ENCODE measurements at places on chromosomes 16 and 17. TPM values are rescaled to one million over a fixed set of nuclear protein-coding genes. Genes with fewer than 3 reads are reported as not detected.

DNA sequence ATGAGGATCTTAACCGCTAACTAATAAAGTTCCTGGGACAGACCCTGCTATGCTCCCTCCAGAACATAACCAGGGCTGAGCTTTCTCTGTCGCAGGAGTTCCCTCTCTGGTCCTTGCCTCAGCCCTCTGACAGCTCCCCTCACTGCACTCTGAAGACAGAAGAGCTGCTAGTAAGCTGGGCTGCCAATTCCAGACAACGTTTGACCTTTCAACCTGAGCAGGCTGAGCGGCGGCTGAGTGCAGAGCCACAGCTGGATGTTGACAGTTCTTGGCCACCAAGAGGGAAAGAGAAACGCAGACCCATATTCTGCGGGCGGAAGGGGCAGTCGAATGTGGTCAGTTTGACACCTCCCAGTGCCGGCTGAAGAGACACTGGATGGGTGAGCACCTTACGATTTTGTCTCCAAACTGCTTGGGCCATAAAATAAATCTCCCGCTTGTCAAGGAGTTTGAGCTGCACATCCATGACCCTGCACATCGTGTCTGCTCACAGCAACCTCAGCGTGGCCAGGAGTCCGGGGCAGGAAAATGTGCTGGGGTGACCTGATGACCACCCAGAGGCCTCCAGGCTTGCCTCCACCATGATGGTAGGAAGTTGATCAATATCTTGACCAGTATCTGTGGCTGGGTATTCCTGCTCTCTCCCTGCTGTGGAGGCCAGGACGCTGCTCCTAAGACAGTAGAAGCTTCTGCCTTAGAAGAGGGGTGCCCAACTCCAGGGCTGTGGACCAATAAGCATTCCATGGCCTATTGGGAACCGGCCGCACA lies 209.2 kb downstream of the PARN start:
- no peak for DNase-seq

The ASGR2 gene
- polyA plus RNA-seq, result 0.40 TPM

DNA sequence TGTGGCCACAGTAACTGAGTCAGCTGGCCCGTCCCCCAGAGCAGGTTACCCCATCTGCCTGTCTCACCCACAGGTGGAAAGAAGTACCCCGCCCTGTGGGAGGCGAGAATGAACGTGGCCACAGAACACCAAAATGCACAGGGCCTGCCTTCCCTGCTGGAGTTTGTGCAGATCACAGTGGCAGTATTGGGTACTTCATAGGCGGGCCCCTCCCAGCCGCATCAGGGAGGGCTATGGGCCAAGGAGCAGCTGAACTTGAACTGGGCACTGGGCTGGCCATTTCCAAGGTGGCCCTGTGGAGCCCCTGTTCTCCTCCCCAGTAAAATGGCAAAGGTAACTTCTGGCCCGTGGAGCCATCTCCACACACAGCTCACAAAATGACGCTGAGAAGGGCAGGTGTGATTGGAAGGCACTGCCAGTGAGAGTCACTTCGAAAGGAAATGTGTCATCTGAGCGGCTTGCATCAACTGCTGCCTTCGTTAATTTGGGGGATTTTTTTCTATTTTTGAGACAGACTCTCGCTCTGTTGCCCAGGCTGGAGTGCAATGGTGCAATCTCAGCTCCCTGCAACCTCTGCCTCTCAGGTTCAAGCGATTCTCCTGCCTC lies 162.9 kb downstream of the ENGASE start:
- DNase-seq, result no peak

- no peak for DNase-seq
Observed at GRCh38 chr16:76293980-76294379, 16.8 kb downstream of the CNTNAP4 start.

DNA sequence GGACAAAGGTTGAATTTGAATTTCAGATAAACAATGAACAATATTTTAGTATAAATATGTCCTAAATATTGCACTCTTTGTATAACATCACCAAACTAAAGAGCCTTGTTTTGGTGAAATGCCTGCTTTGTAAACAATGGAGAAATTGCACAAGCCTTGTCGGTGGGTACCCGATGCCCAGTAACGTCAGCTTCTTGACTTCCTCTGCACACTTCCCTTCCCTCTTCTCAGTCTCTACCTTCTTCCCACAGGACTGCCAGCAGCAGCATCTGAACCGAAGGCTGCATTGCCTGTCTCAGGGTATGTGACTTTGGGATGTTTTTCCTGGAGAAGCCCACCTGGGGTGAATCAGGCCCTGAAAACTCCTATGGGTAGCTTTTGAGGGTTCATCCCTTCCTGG lies 113.9 kb downstream of the UTP18 start:
- DNase-seq, result no peak

- no peak for DNase-seq
Observed at GRCh38 chr16:58464916-58465731, 34.8 kb upstream of the NDRG4 start.

The CLDN7 gene
- polyA plus RNA-seq, result 250 TPM

Measured in large intestine (tissue), 12 donors.